Activated CD4-positive, alpha-beta T cell treated with anti-CD3 and anti-CD28 coated beads, Interleukin-2, amount 50 U/mL, for 24 hours (primary cell): ENCODE measurements at places on chromosomes 12 and 14.

GRCh38 chr12:88242571-88242925, 100.4 kb downstream of the TMTC3 start:
- no peak for DNase-seq

- no peak for DNase-seq
These were observed 31.5 kb downstream of the SLC6A12 start for GRCh38 chr12:182381-182892.

- no peak for DNase-seq
These were observed 262.7 kb upstream of the PLEKHG7 start for GRCh38 chr12:92440072-92440471.

GRCh38 chr12:111757361-111758119, 9.2 kb upstream of the ALDH2 start:
- no peak for DNase-seq

- no peak for DNase-seq
These were observed 57.0 kb downstream of the PLEKHG7 start for GRCh38 chr12:92759634-92760268.
